Stimulated activated CD4-positive, alpha-beta T cell treated with anti-CD3 and anti-CD28 coated beads, Interleukin-1b, Interleukin-23, amount 100 ng/mL, for 1 hour (primary cell): ENCODE measurements at places on chromosomes 5 and 9.

GRCh38 chr9:25891527-25891926 is 213.3 kb upstream of the TUSC1 start:
- no peak for DNase-seq

DNA sequence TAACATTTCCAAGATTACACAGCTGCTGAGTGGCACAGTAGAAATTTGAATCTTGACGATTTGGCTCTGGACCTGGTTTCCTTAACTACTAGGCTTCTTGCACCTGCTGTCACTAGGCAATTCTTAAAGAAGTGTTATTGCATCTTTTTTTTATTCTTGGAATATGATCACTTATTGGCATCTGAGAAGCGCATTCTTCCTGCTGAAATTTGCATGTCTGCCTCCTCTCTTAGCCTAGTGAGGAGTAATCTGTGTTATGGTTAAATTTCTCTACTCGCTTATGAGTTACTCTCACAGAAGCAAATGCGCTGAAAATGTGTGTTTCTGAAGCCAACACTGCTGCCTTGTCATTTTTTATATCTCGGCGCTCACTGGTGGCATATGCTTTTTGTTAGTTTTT is 89.3 kb downstream of the WDR41 start:
- no peak for DNase-seq

DNA sequence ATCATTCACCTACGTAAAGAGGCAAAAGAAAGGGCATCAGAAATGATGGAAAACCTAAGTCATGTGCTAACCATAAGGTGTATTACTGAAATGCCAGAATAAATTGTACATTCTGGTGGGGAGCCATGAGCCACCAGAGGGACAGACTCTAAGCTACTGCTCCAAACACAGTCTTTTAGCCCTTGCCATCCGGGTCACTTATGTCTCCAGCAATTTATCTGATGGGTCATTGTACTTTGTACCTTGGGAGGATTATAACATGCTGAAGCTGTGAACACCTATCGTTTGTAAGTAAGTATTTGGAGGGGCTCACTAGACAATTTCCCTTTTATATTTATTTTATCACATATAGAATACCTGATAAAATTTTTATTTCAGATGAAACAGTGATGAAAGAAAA is 495.1 kb downstream of the KIF4B start:
- DNase-seq: no peak

DNA sequence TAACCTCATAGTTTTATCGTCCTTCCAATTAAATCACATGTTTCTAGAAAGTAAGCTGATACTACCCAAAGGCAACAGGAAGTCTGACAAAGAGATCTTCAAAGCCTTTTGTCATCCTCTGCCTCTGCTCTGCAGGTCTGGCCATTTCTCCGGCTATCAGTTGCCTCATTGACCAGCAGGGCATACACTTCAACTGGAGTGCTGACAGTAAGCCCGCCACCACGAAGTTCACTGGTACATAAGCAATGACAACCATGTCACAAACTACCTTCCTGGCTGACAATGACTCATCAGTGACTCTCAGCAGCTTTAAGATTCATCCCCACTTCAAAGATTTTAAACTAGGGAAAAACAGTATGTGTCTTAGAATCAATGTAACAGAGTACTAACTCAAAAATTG is 20.6 kb downstream of the SPTLC1 start:
- no peak for DNase-seq

- no peak for DNase-seq
Measured at GRCh38 chr5:45057564-45057963, 248.8 kb downstream of the MRPS30 start.

DNA sequence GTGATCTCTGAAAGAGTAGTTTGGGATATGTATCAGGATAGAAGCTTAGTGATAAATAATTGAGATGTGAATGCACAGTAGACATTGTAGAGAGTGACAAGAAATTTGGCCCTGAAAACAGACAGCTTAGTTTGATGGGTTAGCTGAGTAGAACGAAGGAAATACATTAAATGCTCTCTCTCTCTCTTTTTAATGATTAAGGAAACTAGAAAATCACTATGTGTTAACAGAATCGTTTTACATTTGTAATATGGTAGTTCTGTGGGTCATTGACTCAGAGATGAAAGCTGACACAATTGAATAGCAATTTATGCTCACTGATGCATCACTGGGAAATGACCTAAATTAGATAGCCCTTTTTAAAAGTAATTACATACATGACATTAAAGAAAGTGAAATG is 739.8 kb upstream of the PTPRD start:
- no peak for DNase-seq

DNA sequence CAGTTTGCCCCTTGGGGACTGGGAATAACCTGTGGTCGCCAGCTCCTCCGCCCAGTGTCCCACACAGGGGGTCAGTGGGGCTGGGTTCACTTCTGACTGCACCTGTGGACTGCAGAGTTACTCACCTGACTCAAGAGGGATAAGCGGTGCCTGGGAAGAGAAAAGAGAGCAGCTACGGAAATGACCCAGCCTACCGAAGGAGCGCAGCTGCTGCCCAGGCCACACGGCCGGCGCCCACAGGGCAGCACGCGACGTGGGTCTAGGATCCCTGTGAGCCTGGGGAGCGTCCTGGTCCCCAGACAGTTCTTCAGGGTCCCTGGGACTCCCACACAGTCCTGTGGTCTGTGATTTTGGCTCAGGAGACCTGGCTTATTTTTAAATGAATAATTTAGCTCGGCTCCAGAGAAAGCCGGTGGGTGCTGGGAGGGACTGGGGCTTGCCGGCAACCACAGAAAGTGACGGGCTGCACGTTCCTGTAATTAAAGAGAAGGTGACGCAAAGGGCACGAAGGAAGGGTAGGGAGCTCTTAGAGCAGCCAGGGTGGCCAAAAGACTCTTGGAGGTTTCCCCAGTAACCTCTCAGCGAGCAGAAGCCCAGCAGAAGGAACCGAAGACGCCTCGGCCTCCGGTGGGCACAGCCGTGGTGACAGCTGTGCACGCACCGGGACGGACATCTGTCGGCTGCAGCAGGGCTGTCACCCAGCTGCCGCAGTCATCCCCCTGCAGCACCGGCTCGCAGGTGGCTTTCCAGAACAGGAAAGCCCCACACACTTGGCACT is 97.5 kb upstream of the FCN2 start:
- no peak for DNase-seq

DNA sequence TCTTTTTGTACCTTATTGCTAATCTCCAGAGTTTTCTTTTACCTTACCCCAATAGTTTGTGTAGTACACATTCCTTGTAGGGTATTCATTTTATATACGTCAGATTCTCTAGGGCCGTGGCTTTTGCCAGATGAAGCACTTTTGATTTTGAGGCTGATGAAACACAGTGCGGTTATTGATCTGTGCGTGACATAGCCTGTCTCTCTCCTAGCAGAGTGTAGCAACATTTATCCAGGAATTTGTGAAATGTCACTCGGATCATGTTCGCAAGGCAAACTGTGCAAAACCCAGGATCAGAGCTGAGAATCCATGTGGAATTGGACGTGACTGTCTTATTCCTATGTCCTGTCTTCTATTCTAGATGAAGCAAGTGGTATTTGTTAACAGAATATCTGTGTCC is 142.0 kb upstream of the SH3GL2 start:
- DNase-seq: no peak

- no peak for DNase-seq
Measured at GRCh38 chr5:72847439-72847838, 31.0 kb downstream of the TNPO1 start.

DNA sequence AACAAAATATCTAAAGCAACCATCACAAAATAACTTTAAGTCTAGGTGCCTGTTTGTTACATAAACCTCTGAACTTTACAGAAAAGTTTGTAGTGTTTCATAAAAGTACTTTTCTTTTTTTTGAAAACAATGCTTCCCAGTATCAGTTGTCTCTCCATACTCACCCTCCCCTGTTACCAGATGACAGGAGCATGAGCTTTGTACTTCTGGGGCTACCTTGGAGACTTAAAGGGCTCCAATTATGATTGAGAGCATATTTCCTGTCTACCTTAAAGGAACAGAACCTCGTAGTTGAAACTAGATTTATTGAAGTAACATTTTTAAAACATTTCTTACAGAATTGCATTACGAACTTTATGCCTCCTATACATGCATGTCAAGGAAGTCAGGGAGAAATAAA is 55.4 kb upstream of the PPP1R2B start:
- DNase-seq: no peak

DNA sequence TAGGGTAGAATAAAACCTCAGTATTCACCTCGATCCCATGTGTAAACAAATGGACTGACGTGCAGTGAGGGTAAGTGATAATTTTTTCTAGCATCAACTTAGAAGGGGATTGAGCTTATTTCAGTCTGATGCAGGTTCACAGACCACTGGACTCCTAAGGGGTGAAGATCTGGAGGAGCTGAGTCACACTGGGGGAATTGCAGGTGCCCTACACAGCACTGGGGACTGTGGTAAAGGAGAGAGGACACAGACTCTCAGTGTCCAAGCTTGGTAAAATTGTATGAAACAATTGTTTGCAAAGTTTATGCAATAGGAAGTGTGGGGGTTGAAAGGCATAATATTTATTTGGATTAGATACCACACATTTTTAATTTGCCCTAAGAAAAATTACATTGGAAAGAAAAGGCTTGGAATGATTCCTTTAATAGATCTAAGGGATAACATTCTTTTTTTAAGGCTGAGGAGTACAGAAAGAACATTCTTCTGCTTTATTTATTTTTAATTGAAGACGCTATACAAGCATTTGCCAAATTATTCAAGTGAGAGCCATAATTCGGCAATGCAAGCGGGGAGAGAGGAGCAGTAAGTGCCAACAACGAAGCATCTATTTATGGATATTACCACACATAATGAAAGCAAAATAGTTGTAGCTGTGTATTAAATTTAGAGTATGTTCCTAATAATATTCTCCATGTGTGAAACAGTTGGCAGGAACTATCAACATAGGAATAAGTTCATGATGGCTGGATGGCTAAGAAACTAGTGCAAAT is 766.9 kb upstream of the ADAMTS16 start:
- no peak for DNase-seq

- DNase-seq: no peak
Measured at GRCh38 chr5:73266925-73267765, 94.2 kb downstream of the TMEM174 start.

DNA sequence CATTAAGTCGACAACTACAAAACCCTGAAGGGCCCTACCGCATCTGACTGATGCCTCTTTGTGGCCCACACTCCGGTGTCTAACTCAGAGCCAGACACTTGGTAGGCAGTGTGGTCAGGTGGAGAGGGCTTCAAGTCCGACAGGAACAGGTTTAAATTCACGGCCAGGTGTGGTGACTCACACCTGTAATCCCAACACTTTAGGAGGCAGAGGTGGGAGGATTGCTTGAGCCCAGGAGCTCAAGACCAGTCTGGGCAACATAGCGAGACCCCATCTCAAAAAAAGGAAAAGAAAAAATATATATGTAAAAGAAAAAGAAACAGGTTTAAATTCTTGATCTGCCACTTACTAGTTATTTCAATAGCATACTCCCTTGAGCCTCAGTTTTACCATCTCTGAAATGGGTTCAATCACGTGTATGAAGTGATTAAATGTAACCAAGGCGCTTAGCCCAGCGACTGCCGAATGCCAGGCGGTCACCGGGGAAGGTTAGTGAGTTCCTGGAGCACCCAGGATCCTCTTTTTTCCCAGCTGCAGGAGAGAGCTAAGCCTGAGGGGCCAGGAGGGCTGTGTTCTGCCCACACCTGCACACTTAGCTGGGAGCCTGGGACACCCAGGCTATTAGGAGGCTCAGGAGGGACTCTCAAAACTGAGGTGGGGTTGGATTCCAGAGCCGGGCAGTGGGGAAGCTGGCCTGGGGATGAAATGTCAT is 943 bp downstream of the CLTB start:
- DNase-seq: no peak

DNA sequence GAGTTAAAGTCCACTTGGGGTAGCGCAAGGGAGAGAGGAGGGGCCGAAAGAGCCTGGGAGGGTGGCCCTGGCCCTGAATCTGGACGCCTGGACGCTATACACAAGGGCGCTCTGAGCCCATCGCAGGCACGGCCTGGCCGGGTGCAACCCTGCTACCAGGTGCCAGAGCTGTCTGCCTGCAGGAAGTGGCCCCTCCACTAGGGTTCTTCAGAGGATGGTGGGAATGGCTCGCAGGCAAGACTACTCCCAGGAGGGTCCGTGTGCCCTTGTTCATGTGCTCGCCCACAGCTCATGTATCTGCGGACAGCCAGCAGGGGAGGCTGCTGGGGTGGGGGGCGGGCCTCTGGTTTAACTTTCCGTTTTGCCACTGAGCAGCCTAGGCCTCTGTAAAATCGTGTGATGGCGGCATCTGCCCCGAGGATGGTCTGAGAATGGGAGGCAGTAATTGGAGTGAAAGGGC is 1.4 kb upstream of the NKD2 start:
- no peak for DNase-seq

DNA sequence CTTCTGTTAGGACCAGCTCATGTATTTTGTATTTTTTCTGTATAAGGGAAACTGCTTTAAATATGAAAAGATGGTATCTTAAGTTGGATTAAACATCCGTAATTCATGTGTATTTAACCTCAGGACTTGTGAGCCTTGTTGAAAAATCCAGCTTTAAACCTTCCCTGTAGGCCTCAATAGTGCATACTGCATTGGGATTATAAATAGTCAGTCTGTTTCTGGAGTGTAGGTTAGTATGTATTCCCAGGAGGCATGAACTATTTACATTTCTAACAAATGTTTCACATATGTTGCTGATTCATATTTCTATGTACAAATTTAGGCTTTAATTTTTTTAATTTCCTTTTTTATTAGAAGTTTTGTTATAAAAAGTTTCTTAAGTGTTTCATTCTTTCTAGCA is 137.9 kb upstream of the GRHPR start:
- no peak for DNase-seq

- no peak for DNase-seq
Measured at GRCh38 chr5:14032918-14033317, 88.4 kb upstream of the DNAH5 start.

GRCh38 chr9:116589392-116590354 is 97.4 kb upstream of the TRIM32 start:
- DNase-seq: no peak

DNA sequence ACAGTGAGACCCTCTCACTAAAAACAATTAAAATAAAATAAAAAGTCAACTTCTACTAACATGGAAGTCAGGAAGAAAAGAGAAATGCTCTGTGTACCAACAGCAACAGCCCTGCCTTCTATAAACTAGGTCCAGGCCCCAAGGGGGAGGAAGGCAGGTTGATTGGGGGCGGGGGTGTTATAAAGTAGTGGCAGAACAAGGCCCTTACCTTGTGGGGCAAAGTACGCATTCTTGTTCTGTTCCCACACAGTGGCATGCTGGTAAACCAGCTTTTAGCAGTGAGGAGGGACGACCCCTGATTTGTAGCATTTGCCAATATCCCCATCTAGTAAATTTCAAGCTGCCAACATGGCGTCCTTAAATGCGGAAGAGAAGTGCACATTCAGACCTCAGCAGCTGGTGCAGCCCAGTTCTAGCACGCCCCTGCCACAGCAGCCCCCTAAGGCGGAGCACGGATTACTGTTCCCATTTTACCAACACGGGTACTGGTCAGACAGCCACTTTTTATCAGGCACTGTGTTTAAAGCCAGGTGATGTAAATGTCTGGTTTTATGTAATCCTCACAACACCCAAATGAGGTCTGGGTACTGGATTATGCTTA is 69.5 kb downstream of the GTF3C4 start:
- no peak for DNase-seq

GRCh38 chr9:98556511-98556910 is 152.2 kb downstream of the GABBR2 start:
- no peak for DNase-seq

GRCh38 chr9:72309364-72310133 is 55.5 kb downstream of the ZFAND5 start:
- no peak for DNase-seq
